ENCODE measurements at places on chromosomes 12 and 14.

DNA sequence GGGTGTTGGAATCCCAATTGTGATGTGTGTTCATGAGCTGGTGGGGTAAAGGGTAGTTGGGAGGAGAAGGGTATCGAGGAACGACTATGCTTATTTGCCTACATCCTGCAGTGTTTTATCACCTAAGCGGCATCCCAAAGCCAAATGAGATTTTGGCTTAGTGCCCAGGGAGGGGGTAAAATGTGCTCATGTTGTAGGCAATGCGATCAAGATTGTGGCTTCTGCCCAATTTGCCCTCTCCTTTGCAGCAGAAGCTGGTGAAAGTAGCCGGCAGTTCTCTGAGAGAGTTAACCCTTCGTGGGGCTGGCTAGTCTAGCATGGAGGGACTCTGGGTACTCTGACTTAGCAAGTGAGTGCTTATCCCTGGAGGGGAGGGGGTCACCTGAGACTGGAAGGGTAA, 753 bp downstream of the RPH3A start:
- DNase-seq, result no peak

DNA sequence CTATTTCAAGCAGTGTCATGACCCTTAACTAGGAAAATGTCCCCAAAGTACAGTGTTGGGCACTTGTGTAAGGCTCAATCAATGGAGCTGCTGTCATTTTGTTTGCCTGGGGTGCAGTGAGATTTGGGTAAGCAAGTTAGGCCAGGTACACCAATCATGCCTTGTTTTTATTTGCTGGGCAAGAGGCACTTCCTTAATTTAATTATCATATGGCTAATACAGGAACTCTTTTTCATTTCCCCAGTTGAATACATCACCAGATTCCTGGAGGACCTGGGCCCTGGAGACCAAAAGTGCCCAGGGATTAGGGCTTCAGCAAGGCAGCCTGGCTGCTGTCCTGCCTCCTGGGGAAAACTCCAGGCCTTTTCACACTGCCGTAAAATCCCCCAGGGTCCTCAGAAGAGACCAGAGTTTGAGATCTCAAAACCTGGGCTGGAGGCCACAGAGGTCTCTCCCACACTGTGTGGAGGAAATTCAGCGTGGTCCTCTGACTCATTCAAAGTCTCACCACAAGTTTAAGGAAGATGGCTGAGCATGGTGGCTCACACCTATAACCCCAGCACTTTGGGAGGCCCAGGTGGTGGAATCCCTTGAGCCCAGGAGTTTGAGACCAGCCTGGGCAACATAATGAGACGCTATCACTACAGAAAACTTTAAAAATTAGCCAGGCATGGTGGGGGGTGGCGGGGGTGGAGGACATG, 28.4 kb upstream of the FOXN3 start:
- no peak for DNase-seq

DNA sequence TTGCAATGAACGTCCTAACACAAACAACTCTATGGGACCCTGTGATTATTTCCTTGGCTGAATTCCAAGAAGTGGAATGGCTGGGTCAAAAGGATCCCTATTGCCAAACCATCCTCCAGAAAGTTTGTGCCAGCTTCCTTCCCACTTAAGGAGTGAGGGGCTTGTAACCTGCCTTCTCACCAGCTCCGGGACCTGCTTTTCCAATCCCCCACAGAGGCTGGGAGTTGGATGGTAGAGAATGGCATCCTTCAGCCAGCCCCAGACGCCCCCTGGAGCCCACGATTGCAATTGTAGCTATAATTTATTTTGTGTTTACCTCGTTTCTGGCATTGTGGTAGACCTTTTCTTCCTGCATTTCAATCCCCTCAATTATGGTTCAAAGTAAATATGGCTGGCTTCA, 9.7 kb upstream of the ZDHHC22 start:
- DNase-seq, result no peak

GRCh38 chr12:29552324-29552927, 54.9 kb upstream of the OVCH1 start:
- DNase-seq, result no peak

DNA sequence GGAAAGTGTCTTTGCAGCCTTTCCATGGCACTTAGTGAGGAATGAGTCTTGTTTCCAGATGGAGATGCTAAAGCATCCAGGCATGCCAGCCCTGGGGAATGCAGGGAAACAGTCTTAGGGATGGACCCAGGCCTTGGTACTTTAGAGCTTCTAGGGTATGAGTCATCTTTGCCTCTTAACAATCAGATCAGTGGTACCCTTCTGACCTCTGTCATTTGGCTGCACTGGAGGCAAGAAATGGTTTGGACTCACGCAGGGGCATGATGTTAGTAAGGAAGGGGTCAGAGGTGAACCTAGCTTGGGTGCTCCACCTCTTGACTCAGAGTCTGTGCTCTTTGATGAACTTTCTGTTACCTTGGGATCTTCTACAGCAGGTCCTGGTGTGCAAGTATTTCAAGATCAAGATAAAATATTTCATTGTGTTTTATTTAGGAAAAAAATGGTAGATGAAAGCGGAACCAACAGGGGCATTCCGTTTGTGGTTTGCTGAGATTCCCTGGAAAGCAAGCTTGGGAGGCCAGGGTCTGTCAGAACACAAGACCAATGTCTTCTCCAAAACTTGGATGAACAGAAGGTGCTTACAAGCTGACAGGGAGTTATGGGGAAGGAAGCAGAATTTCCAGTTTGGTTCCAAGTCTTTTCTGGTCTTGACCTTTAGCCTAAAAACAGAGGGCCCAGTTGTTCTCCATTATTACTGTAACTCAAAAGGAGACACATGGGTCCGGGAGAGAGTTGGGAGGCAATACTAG, 216.2 kb downstream of the ZFP36L1 start:
- no peak for DNase-seq

DNA sequence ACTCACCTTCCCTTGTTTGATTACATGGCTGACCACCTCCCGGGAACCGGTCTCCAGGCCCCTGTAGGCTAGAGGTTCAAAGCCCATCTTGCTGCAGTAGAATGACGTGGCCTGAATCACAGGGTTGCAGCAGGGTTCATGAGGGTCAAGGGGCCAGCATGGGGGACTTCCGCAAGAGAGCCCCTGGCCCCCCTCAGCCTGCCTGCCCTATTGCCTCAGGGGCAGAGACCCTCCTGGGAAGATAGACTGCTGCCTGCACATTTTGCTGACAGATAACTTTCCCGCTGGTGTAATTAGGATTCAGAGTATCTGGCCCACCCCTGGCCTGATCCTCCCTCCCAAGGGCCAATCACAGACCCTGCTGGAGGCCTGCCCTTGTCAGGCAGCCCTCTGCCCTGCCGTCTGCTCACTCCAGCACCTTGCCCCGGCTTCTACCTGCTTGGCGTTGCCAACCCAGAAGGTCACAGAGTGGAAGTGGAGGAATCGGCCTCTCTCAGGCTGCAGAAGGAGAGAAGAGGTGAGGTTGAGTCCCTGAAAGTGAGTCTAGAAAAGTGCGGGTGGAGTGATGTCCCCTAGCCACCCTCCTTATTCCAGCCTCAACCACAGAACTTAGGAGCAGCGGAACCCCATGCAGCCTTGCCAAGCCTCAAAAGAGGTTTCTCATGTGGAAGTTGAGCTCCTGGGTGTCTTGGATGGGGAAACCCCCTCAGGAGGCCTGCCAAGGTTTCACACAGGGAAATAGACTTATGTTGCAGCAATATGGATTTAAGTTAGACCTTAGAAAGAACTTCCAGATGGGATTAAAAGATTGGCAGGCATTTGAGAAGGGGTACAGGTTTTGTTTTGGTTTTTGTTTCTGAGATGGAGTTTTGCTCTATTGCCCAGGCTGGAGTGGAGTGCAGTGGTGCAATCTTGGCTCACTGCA, 1.1 kb downstream of the HPD start:
- DNase-seq, result no peak

DNA sequence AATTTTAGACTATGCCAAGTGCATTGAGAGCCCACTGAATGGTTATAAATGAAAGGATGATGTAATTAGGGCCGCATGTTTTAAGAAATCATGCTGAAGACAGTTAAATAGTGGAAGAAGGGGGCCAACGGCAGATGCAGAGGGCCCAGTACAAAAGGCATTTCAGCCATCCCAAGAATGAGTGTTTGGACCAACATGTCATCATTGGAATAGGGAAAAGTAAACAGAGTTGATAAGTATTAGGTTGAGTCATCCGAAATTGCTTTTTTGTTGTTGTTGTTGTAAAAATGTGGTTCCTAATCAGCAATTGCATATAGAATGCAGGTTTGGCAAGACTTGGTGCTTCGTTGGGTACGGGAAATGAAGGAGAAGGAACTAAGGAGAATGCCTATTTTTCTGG, 29.5 kb downstream of the BMP4 start:
- no peak for DNase-seq

Data from omental fat pad (tissue), 4 donors.